ENCODE measurements at places on chromosomes 5 and 9.

DNA sequence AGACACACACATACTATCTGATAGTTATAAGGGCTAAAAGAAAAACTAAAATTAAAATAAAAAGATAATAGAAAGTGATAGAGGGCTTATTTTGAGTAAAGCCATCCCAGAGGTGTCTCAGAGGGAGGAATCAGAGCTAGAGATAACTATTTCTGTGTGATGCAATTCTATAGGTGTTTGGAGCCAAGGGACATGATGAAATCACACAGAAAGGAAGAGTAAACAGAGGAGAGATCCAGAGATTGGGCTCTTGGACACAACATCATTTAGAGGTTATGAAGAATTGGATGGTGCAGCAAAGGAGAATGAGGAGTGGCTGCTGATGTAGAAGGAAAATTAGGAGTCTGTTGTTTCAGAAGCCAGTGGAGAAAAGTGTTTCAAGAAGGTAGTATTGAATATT is 393.5 kb downstream of the DIRAS2 start:
- no peak for DNase-seq

GRCh38 chr5:38534156-38534453 is 22.3 kb downstream of the LIFR start:
- no peak for DNase-seq

- no peak for DNase-seq
Measured at GRCh38 chr5:149802809-149803552, 72.9 kb downstream of the PPARGC1B start.

GRCh38 chr5:58545912-58546311 is 37.0 kb upstream of the RAB3C start:
- DNase-seq: no peak

DNA sequence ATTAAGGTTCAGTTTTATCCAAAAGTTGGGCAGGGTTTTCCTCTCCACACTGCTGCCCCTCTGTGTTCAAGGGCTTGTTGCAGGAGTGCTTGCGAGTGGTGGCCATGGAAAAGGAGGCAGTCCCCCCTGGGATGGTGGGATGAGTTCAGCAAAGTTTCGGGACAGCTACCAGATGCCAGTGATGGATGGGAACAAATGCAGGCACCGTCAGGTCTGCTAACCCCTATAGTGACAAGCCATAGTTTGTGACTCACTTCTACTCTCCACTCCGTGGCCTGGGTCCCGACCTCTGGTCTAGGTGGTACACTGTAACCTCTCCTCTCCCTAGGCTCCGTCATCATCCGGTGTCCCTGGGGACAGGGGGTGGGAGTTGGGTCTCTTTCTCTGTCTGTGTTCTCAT is 3.8 kb upstream of the RNF14 start:
- no peak for DNase-seq

GRCh38 chr5:176629853-176630680 is at the start of the genes EIF4E1B and SNCB:
TSS of gene EIF4E1B (plus strand) at chr5:176630675. CDS start at chr5:176642788, 12,113 bp downstream.
TSS of gene SNCB (minus strand) at chr5:176630534. CDS start at chr5:176629654, 880 bp downstream.
- DNase-seq: peak; percentile 49

- DNase-seq: no peak
Measured at GRCh38 chr9:18379073-18379811, 94.7 kb upstream of the ADAMTSL1 start.

DNA sequence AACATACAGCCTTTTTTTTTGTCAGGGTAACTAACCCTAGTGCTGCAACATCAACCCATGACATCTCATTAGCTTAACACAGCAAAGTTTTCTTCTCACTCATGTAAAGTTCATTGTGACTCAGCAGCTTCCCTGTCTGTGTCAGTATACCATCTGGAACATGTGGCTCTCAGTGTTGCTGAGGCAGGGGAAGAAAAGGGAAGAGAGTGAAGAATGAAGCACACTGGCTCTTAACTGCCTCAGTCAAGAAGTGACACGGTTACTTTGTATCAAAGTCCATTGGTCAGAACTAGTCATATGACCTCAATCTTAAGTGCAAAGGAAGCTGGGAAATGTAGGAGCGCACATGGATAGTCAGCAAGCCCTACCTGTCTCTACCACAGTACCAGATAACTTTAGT is 185.0 kb upstream of the ELL2 start:
- DNase-seq: no peak

DNA sequence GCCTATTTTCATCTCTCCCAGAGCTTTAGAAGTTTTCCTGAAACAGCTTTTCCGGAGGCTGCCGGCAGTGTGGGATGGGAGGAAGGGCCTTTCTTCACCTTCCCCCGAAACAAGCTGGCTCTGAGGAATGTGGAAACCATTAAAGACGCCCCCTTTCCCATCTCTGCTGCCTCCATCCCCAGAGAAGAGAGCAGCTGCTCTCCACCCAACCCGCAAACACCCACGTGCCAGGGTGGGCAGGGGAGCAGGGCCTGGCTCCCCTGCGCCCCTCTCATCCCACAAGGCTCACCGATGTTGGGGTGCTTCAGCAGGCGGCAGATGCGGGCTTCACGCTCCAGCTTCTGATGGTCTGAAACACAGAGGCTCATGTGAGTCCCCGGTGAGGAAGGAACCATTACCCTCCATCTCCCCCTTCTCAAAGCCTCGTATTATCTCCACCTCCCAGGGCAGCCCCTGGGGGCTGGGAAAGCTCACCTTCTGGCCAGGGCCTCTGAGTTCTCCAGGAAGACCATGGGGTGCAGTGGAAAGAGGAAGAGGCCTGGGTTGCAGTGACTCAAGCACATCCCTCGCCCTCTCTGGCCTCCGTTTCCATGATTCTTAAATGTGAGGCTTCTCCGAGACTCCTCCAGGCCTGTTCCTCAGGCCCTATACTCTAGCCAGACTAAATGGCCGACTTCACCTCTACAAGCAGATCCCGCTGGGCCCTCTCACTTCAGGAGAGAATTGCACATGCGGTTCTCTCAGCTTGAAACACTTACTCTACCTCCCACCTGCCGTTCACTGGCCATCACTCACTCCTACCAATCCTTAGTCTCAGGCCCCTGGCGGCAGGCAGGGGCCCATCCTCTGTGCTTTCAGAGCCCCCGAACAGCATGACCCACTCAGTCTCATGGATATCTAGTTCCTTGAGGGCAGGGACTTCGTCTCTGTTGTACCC is 24.6 kb downstream of the CAMK2A start:
- no peak for DNase-seq

DNA sequence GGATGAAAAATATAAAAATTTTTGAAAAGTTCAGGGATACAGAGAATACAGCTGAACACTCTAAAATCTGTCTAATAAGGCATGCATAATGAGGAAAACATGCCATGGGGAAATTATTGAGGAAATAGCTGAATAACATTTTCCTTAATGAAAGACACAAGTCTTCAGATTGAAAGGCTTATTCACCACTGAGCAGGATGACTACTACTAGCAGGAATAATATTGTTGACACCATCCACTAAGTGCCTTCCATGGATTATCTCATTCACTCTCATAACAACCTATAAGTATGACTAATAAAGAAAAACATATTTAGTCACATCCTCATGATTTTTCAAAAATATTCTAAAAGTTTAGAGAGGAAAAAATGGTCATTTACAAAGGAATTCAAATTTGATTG is 96.7 kb upstream of the FER start:
- no peak for DNase-seq

DNA sequence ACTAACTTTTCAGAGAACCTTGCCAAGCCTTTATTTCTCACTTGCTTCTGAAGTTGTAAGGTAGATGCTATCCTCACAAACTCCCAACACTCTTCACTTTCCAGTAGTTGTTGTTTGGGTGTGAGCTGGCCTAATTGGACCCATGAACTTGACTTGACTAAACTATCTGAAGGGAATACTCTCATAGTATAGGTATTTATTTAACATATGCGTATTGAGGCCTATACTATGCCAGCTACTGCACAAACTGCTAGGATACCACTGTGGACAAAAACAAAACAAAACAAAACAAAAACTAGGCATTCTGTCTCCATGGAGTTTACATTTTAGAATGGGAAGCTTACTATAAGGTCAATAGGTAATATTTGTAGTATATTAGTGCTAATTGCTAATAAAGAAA is 1.3 kb downstream of the TXNDC8 start:
- DNase-seq: no peak

DNA sequence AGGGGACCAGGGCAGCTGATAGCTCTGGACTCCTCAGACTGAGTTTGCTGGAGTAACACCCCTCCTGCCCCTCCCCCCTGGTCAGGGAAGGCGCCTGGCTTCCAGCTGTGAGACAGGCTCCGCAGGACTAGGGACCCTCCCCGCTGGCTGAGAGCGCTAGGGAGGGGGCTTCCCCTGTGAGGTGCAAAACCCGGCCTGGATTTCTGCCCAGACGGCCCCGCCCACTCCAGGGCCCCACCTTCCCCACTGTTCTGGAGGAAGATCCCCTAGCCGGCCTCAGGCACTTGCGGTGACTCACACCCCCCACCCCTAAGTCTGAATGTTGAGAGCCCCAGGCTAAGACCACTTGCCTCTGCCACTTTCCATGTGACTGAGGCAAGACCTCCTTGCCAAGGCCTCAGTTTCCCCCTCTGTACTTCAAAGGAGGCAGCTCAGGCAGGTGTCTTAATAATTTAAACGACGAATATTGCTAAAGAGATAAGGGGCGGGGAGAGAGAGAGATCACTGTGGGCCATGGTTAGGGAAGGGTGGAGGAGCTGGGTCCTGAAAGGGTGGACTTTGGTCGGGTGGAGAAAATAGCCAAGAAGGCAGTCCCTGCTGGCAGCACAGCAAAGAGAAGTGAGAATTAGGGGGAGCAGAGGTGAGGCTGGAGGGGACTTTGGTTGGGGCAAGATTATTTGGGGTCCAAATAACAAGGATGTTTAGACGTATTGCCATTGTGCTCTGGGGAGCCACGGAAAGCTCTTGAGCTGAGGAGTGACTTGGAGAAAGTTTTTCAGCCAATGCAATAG is 1.0 kb upstream of the DAB2IP start:
- no peak for DNase-seq

- no peak for DNase-seq
Measured at GRCh38 chr5:30539004-30539634, 654.4 kb upstream of the CDH6 start.

DNA sequence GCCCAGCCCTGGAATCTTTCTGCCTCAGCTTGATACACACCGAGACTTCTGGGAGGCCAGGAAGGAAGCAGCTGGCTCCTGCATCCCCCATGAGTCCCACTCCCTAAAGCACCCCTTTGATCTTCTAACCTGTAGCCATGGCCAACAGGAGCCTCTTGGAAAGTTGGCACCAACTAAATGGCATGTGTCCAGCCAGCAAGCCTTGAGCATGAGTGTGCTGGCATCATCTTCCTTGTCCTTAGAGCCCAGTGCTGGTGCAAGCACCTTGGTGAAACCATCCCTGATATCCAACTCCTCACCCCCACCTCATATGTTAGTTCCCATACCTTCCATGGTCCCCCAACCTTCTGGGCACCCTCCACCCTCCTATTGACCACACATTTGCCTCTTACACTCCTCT is 130.4 kb downstream of the CRB2 start:
- no peak for DNase-seq

DNA sequence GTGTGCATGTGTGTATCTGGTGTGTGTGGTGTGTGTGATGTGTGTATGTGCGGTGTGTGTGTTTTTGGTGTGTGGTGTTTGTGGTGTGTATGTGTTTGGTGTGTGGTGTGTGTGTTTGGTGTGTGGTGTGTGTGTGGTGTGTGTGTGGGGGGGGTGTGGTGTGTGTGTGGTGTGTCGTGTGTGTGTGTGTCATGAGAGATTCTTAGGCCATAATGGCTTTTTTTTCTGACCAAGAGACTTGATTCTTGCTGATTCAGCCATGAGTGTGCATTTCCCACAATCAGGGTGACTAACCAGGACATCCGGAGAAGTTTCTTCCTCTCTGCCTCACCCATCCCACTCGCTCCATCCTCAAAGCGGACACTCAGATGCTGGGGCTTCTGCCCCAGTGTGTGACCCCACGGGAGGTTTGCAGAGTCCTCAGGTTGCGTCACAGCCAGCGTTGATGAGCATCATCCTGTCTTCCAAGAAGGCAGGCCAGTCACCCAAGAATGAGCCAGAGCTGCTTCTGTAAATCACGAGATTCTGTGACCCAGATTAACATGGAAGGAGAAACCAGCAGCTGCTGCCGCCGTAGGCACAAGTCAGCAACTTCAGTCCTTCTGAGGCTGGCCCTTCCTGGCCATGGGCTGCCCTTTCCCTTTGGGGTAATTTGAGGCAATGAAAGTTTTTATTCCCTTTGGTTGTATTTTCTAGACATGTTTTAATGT is 12.5 kb upstream of the CTSL start:
- DNase-seq: no peak

GRCh38 chr9:27442464-27442863 is 81.6 kb upstream of the IFNK start:
- DNase-seq: no peak

DNA sequence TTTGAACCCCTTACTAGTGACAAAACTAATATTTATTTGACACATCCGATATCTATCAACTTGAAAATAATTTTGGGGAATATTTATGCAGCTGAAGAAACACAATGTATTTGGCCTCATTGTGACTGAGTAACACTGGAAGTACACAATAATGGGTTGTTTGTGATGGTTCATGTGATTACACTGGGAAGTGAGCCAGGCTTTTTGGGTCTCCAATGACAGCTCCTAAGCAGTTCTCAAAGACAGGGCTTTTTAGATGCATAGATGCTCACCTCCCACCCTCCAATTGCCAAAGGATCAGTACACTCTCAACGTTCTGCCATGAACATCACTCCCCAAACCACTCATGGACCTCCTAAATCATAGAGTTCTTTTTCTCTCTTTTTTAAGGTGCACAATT is 170.0 kb downstream of the SLC24A2 start:
- DNase-seq: no peak

DNA sequence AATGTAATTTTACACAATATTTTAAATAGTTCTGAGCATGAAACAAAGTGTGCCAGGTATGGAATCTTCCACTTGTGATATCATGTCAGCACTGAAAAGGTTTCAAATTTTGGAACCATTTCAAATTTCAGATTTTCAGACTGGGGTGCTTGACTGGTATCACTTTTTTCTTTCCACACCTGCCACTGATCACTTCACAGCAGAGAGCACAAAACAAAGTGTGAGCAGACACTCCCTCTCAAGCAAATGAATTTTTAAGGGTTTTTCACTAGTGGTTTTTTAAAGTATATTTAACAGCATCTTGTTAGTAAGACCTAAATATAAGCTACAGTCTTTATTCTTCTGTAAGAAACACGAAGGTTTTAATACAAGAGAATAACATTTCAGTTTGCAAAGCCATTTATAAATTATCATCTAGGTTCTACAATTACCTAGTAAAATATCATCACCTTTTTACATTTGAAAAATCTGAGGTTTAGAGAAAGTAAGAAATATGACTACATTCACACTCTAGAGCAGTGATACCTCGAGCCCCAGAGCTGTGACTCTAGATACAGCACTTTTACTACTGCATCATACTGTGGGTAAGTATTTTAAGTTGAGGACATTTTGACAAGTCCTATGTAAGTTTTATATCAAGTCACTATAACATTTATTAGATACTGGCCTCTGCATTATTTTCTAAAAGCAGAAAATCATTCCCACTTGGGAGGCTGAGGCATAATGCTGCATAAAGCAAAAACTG is 14.6 kb downstream of the GOLPH3 start:
- DNase-seq: no peak

DNA sequence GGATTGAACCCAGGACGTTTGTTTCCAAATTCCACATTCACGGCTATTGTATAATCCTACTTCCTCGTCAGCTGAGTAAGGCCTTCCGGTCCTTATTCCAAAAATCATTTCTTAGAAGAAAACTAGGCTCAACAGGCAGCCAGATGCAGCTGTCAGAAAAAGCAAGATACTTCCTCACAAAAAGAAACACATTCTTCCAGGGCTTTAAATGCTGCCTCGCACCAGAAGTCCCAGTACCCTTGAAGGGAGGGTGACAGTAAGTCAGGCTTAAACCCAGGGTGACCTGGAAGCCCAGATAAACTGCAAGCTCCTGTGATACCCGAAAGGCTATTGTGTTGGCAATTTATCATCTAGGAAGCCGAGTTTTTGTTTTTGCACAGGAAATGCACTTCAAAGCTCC is 414.0 kb downstream of the NFIB start:
- DNase-seq: no peak
